ENCODE measurements at places on chromosomes 12 and 14.

GRCh38 chr12:132729541-132730320, 19.1 kb downstream of the PGAM5 start:
- no peak for DNase-seq

GRCh38 chr12:93855261-93855660, 178.1 kb downstream of the CRADD start:
- no peak for DNase-seq

DNA sequence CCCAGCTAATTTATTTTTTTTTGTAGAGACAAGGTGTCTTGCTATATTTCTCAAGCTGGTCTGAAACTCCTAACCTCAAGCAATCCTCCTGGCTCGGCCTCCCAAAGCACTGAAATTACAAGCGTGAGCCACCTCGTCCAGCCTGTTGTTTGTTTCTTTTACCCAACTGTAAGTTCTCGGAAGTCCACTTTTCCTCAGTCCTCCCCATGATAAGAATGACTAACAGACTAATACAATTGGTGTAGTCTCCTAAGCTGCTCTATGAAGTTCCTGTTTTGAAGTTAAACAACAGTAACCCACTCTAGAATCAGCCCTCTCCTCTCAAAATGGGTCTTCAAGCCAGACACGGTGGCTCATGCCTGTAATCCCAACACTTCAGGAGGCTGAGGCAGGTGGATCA, 36.5 kb downstream of the HIGD1C start:
- no peak for DNase-seq

DNA sequence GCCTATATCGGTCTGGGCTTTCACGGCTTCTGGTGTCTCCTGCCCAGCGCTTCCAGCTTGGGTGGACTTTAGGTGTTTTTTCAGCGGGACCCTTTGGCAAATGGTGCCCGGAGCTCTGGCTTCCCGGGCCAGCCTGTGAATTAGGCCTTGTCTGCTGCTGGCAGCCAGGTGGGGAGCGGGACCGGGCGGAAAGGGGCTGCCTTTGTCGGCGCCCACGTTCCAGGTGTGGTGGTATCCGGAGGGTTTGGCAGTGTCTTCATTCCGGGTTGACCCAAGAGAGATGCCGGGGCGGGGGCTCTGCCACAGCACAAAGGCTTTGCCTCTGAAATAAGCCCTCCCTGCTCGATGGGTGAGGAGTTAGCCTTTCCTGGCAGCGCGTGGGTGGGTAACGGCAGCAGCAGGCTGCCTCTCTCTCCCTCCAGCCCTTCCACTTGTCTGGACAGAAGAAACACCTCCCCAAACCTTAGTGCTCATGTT, 9.5 kb downstream of the RFLNA start:
- no peak for DNase-seq

GRCh38 chr12:50110127-50110761, 1.8 kb upstream of the COX14 start:
- no peak for DNase-seq

GRCh38 chr12:16329594-16329993, 17.9 kb upstream of the MGST1 start:
- no peak for DNase-seq

DNA sequence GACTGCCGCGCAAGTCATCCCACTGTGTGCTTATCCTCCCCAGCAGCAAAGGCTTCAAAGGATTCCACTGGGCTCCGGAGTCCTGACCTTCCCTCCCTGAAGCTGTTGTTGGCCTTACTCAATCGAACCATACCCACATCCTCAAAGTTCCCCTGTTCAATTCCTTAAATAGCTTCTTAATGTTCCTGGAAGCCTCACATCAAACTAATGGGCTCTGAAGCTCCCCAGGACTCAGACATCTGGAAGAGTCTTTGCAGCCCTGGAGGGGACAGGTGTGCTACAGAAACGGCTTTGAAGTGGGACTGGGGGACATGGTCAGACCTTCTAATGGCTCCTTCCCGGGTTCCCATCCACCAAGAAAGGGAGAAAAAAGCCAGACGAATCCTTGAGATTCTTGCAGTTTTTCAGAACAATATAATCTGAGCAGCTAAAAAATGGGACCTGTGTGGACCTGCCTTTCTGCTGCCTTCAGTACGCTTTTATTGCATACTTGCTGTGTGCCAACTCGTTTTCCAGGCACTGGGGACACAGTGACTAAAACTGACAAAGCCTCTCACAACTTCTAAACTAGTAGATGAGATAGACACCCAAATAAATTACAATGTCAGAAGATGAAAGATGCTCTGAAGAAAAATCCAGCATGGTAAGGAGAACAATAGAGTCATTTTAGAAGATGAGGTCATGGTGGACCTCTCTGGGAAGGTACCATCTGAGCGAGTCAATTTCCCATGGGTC, 204.5 kb downstream of the MON2 start:
- DNase-seq: no peak

DNA sequence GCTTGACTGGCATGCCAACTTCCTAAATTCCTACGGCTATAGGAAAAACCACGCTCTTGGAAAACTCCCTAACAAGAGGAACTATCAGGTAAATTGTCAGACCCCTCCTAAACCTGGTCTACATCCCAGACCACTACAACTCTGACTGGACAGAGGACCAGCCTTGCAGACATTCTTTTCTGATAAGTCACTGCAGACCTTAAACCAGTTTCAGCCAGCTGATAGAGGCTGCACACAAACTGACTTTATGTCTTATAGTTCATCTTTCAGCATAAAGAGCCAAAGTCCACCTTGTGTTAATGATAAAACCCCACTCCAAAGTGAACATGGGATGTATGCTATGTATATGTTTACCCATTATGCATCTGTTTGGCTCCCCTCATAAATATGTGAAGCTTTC, 166.6 kb downstream of the KTN1 start:
- no peak for DNase-seq

DNA sequence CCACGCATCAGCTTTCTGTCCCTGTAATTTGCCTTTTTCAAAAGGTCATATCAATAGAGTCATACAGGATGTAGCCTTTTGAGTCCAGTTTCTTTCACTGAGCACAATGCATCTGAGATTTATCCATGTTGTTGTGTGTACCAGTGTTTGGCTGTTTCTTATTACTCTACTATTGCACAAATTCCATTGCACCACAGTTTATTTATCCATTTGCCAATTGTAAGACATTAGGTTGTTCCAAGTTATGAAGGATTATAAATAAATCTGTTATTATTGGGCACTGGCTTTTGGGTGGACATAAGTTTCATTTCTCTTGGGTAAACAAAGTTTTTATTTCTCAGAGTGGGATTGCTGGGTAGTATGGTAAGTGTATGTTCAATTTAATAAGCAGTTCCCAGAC, 68.3 kb upstream of the TBPL2 start:
- DNase-seq: no peak

DNA sequence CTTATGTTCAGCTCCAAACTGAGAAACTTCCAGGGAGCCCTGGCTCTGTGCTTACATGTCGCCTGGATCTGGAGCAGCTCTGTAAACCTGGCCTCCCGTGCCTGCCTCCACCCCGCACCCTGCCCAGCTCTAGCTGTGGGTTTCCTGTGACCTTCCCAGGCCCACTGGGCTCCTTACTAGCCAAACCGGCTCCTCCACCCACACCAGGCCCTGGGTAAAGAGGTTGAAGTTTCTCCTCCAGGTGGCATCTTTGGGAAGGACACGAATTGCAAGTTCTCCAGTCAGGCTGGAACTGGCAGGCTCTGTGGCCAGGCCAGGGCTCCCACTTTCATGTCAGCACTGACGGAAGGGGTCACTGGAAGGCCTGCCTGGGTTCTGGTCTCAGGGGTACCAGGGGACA, 60.9 kb upstream of the ZFP36L1 start:
- no peak for DNase-seq

- no peak for DNase-seq
These were observed 5.4 kb upstream of the RIC8B start for GRCh38 chr12:106769078-106769477.

DNA sequence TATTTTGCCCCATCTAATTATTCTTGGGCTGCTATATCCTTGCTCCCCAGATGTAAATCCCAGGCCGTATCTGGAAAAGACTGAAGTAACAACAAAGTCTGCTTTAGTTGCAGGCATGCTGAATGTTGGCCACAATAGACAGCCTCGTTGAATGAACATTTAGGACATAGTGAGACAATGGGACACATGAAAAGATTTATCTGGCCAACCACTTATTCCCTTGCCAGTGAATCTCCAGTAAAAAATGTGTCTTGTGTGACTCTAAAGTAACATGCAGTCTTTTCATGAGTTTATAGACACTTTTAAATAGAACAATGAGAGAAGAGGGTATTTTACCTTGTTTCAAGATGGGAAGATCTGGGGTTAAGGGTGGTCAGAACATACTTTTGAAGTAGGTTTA, 60.2 kb upstream of the STXBP6 start:
- DNase-seq: no peak

GRCh38 chr14:29865299-29865698, 62.3 kb downstream of the PRKD1 start:
- DNase-seq: no peak

DNA sequence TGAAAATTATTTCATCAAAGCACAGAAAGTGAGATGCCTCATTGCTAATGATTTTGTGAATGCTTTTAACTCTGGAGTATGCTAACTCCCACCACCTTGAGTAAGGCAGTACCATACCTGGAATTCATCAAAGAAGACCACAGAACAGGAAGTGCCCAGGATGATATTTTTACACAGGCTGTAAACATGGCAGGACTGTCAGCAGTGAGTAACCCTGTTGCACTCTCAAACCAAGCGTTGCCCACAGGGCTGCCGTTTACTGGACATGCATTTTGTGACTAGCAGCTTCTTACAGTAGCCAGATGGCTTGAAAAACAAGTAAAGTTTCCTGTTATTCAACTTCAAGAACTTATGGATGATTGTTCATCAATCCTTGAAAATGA, 42.4 kb downstream of the RALGAPA1 start:
- no peak for DNase-seq

DNA sequence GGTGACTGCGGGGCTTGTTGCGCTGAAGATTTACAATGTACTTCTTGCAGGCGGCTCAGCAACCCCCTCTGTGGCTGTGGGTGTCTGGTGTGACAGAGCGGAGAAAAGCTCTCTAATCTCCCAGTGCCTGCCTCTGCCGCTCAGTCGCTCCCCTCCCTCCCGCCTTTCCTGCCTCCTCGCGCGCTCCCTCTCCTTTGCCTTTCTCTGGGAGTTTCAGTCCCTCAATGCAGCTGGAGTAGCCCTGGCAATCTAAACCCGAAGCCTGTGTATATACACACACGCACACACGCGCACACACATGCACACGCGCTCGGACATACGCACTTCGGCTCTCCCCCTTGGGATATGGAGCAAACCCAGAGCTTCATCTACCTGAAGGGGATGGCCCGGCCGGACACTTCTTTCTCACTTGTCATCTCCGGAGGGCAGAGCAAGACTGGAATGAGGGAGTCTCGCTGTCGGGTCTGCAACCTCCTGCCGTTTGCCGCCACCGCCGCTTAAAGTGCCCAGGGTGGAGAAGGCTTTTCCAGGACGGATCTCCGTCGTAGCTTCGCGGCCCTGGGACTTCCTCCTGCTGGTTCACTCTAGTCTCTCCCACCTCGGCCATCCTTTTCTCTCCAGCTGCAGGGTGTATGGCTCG, 599 bp upstream of the TRHDE start:
- peak; percentile 69 for DNase-seq

- no peak for DNase-seq
These were observed 385 bp downstream of the CAPRIN2 start for GRCh38 chr12:30754383-30754749.

- no peak for DNase-seq
These were observed 76.4 kb upstream of the FOXN3 start for GRCh38 chr14:89493406-89493805.

GRCh38 chr12:124397807-124398577, 103.1 kb downstream of the RFLNA start:
- DNase-seq: no peak

- DNase-seq: no peak
These were observed 201.2 kb downstream of the ANO4 start for GRCh38 chr12:100995771-100996170.

GRCh38 chr12:111798182-111798581, 31.4 kb downstream of the ALDH2 start:
- DNase-seq: peak; percentile 41

Measured in testis (tissue), 5 donors.